NCI-H2107 (cell line): ENCODE measurements at places on chromosomes 7 and 10.

GRCh38 chr10:122034149-122034756 is 45.3 kb downstream of the TACC2 start:
- no peak for DNase-seq

DNA sequence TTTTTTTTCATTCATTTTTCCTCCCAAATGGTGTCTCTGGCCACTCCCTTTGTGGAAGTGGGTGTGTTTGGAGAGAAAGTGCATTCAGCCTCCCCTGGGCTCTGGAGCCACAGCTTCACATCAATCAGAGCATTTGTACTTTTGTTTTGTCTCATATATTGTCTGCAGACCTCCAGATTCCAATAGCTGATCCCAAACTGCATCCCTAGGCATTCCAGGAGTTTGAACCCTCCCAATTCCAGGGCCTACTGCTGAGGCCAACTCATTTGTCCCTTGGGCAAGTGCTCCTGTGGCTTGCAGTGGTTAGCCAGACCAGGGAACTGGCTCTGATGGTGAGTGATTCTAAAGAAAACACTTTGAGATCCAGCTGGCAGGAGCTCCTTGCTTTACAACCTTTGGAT is 163.3 kb downstream of the IPMK start:
- no peak for DNase-seq

- DNase-seq, result no peak
Observed at GRCh38 chr7:46999866-47000265, 582.0 kb downstream of the TNS3 start.

- DNase-seq, result no peak
Observed at GRCh38 chr7:46459942-46460341, 538.9 kb upstream of the IGFBP3 start.

DNA sequence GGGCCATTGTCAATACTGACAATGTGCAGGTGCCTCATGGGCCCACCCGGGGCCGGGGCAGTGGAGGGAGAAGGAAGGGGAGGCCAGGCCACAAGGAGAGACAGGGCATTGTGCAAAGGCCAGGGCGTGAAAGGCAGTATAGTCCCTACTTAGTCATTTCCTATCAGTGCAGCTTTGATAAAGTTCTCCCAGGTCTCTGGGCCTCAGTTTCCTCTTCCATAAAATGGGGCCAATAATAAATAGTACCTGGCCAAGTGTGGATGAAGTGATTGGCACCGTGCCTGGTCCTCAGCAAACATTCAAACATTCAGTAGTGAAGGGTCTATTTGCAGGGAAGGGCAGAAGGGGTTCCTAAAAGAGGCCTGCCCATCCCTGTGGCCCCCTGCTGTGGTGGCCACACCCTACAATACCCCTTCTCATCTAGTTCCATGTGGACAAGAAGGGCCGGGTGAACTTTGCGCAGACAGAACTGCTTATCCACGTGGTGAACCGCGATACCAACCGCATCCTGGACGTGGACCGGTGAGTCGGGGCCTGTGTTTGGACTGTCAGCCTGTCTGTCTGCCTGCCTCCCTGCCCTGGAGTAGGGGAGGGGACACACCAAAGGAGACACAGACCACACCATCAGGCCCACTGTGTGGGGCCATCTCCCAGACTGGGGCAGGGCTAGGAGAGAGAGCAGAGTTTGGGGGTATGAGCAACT is 36.9 kb upstream of the VSIR start:
- no peak for DNase-seq

- DNase-seq, result no peak
Observed at GRCh38 chr7:158702944-158703343, 1.7 kb downstream of the NCAPG2 start.

DNA sequence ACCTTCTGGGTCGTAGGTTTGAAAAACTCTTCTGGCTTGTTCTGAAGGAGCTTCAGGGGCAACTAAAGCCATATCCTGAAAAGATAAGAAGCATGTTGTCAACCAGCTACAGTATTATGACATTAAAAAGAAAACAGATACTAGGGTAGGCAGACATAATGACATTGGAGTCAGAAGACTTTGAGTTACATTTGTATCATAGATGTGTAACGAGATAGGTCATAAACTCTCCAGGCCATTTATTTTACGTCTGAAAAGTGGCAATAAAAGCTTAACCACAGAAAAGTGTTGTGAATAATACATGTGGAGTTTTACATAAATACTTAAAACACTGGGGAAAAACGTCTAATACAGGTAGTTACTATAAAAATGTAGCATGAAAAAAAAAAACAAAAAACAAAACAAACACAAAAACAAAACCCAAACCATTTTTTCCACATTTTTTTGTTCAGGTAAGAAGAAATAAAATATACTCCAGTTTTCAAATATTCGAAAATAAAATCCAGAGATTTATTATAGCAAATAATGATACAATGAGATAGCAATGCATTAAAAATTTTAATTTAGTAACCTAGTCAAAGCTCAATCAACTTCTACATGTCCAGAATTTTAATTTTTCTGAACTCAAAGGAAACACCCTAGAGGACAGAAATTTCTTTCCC is 64.1 kb downstream of the MINDY3 start:
- no peak for DNase-seq

- no peak for DNase-seq
Observed at GRCh38 chr10:69242040-69242851, 22.1 kb downstream of the HKDC1 start.

DNA sequence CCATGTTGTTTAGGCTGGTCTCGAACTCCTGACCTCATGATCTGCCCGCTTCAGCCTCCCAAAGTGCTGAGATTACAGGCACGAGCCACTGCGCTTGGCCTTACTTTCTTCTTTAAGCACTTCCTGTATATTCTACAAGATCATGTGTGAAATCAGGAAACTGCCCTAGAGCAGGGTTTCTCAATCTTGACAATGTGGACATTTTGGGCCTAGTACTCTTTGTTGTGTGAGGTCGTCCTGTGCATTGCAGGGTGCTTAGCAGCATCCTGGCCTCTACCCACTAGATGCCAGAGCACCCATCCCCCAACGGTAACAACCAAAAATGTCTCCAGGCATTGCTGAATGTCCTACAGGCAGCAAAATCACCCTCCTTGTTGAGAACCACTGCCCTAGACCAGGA is 24.7 kb downstream of the RRP12 start:
- DNase-seq, result no peak

GRCh38 chr7:139131601-139132041 is 22.1 kb upstream of the ZC3HAV1 start:
- no peak for DNase-seq

- DNase-seq, result no peak
Observed at GRCh38 chr7:132557489-132558044, 18.7 kb downstream of the PLXNA4 start.

- no peak for DNase-seq
Observed at GRCh38 chr7:143299346-143299745, 11.2 kb downstream of the CASP2 start.

GRCh38 chr7:5478568-5479430 is 55.2 kb upstream of the TNRC18 start:
- DNase-seq, result no peak

- DNase-seq, result no peak
Observed at GRCh38 chr10:22369434-22370072, 24.3 kb downstream of the SPAG6 start.
